Activated T-cell treated with anti-CD3 and anti-CD28 coated beads for 48 hours (primary cell): ENCODE measurements at places on chromosomes 4 and X.

DNA sequence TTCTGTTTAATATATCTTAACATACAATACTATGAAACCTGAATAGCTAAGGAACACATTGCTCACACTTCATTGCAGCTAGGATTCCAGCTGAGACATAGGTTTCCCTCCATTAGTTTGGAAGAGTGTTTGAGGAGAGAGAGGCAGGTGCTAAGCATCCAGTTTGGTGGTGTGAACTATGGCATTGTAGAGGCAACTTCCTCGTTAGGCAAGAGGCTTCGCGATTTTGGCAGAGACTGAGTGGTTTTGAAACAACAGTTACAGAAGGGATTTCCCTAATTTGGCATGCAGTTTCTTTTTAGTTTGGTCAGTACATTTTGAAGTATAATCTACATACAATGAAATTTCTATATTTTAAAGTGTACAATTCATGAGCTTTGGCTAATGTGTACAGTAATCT lies 117.1 kb upstream of the BMP3 start:
- DNase-seq, result peak; percentile 1

DNA sequence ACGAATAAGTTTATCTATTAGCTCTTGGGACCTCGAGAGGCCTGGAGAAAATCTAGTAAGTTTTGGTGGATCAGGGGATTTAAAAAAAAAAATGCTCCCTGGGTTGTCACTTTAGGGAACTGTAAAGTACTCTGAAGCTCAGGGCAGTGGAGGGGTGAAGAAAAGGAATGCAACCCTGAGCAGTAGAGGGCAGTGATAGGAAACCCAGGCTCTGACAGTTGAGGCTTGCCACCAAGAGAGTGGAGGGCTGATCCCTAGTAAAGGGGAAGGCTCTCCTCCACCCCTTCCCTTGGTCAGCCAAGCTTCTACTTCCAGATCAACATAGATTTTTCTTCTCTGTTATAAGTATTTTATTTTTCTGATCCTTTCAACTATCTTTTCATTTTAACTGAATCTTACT lies 73.1 kb downstream of the FBXO8 start:
- no peak for DNase-seq

DNA sequence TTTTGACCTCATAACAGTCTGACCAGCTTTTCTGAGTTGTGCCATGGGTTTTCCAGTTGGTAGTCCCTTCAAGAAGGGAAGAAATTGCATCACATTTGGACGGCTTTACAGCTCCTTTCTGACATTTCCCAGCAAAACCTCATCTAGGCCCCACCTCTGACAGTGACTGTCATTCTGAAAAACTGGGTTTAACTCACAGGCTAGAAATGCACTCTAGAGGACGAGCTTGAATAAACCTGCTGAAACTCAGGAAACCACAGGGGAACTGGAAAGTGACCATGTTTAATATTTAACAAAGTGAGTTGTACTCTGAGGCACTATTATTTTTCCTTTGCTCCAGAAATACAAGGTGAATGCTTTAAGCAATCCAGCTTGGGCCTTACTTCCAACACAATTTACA lies 434.3 kb upstream of the RASGEF1B start:
- DNase-seq, result no peak

DNA sequence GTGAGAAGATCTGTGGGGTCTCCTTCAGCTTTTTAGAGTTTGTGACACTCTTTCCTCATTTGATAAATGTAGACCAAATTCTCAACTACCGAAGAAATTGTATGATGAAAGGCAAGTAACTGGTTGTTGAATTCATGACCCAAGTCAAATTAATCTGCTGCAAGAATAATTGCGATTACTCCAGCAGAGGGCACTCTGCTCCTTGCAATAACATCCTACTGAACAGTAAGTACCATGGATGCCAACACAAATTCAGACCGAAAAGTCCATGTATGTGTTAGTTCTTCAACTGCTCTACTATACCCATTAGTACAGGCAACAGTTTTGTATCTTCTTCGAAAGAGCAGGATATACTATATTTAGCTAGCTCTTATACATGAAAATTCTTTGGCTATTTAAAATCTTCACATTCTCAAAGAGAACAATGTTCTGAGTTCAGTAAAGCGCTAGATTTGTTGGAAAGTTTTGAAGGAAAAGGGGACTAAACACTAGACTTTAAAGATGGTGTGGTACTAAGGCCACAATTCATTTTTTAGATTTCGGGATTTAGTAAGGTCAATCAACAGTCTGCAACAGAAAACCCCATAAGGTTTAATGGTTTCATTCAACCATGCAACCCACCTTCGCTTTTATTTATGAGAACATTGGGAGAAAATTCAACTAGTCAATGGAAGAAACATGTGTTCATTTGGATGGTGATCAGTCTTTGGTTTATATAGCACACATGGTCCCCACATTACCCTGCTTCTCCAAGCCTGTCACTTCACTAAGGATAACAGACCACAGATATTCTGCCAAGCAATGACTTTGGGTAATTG lies 105.4 kb upstream of the TBC1D9 start:
- DNase-seq, result peak; percentile 20

GRCh38 chr4:22531311-22532019 lies 15.6 kb upstream of the ADGRA3 start:
- DNase-seq, result no peak

DNA sequence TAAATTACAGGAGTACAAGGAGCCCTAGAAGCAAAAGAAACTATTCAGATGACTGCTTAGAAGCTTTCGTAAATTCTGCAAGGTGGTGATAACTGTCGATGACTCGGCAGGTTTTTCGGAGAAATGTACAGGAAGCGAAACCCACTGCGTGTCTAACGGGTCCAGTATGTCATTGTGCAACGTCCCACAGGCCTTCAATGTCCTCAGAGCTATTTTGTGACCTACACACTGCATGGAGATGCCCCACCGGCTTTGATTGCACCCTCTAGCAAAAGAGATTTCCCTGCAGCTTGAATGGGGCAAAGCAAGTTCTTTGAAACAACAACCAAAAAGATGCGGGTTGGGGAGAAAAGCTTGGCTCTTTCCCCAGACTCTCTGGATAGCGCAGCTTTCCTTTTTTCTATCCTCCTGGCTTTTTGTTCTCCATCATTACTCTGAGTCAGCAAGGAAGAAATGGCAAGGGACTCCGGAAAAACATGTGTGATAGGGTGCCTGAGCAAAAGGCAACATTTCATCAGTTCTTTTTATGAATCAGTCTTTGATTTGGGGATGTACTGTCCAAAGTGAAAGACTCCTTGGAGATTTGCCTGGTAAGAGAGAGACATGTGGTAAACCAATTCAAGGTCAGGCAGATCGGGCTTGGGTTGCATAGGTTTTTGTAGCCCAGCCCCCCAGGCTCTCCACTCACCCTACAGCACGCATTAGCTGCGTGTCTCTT lies 112.0 kb upstream of the TBL1X start:
- DNase-seq, result no peak

DNA sequence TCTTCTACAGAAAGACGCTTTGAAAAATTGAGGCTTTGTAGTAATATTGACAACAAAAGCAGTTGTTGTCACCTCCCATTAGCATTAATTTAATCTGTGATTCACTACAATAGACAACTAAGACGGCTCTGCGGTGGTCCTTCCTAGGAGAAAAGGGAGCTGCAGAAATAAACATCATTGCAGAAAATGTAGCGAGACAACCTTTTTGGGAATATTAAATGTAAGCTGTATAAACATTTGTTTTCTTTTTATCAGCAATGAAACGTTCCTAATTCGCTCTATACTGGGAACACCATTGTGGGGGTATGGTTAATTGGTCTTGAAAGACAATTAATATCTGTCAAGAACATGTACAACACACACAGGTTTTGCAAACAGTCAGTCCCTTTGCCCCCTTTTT lies 583.3 kb upstream of the TENM3 start:
- DNase-seq, result no peak
